ENCODE measurements at places on chromosomes 2 and 18.

- no peak for DNase-seq
Measured at GRCh38 chr2:144894612-144895599, 375.0 kb upstream of the ZEB2 start.

GRCh38 chr2:110860630-110861029, 128.3 kb downstream of the ACOXL start:
- DNase-seq, result no peak

GRCh38 chr18:47754311-47755101, 176.0 kb downstream of the SMAD2 start:
- DNase-seq, result peak; percentile 13

DNA sequence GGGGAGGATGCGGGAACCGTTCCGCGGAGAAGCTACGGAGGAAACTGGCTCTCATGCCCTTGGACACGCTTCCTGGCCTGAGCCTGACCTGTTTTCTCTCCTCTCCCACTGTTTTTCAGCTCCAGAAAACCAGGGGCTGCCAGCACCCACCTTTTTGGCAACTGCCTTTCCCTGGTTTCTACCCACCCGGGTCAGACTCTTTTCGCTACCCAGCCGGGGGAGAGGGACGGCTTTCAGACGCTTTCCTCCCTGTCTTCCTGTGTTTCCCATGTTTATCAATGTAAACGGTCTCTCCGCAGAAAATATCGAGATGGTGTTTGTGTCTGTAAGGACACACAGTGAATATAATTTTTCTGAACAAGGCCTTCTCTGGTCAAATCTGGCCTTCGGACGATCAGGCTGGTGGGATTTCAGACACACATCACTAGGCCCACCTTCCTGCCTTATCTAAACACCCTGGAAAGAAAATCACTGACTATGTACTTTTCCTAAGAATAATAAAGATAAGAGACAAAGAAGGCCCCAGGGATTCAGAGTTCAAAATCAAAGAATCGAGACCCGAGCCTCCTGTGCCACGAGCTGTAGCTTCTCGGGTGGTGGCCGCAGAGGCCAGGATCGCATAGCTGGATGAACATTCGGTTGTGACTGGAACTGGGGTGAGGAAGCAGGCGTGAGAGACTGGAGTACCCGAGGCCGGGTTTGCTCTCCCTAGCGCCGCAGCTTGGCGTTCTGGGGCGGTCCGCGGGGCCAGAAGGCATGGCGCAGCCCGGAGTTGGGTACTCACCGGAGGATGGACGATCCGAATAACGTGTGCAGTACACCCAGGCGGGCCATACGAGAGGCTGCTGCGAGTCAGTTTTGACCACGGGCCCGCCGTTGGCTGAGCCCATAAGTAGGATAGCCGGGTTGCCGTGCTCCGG, 1.7 kb downstream of the EN1 start:
- no peak for DNase-seq

- no peak for DNase-seq
Measured at GRCh38 chr2:33366473-33366872, 110.0 kb upstream of the RASGRP3 start.

- DNase-seq, result no peak
Measured at GRCh38 chr2:190318931-190319554, 583 bp downstream of the HIBCH start.

- DNase-seq, result no peak
Measured at GRCh38 chr2:213261715-213262114, 22.5 kb upstream of the SPAG16 start.

DNA sequence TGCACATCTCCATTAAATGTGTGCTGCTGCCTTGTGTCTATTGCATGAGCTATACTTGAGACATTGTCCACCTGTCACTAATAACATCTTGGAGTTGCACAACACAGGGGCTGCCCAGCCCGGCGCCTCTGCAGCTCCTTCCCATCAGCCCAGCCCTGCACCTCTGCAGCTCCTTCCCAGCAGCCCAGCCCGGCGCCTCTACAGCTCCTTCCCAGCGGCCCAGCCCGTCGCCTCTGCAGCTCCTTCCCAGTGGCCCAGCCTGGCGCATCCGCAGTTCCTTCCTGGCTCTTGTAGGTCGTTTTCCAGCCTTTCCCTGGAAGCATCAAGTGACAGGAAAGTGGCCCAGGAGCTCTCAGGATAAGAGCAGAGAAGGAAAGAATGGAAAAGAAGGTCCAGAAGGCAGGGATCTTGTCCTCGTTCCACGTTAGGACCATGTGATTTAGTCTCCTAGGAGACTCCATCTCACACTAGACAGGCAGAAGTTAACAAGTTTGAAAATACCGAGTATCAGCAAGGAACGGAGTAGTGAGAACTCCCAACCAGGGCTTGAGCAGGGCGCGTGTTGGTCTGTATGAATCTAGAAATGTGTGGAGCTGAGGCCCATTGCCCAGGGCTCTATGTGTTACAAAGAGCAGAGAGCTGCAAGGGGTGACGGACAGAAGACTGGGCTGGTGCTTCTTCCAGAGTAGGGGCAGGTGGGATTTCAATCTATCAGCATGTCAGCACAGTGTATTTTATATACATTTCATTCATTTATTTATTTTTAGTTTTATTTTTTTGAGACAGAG, 115.7 kb upstream of the TPO start:
- DNase-seq, result no peak

- DNase-seq, result no peak
Measured at GRCh38 chr2:105308382-105309146, 21.0 kb downstream of the TGFBRAP1 start.

DNA sequence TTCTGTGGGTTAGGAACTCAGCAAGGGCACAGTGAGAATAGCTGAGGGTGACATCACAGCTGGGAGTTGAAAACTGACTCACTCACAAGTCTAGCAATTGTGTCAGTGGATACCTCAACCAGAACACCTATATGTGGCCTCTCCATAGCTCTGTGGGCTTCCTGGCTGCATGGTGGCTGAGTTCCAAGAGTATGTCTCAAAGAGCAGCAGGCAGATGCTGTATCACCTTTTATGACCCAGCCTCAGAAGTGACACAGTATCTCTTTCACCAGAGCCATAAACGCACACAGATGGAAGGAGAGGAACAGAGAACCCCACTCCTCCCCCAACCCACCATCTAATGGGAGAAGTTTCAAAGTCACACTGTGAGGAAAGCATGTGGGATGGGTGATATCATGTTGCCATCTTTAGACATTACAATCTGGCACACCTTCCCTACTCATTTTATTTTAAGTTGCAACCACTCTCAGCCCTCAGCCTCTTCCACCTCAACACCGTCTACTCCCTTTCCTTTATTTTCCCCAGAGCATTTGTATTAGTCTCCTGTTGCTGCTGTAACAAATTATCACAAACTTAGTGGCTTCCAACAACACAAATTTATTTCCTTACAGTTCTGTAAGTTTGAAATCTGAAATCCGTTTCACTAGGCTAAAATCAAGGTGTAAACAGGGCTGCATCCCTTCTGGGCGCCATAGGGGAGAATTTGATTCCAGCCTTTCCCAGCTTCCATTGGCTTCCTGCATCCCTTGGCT, 134.6 kb upstream of the SPATS2L start:
- no peak for DNase-seq

DNA sequence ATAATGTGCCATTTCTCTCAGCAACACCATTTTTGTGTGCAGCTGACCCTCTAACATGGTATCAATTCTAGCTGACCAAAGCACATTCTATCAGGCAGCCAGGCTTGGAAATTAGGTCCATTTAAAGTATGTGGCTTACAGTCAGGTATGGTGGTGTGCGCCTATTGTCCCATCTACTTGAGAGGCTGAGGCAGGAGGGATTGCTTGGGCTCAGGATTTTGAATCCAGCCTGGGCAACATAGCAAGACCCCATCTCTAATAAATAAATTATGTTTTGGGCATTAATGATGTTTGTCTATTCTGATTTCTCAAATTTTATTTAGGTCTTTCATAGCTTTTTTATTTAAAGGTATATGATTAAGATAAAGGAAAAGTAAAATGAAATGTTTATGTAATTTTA, 63.3 kb downstream of the DNAJC10 start:
- no peak for DNase-seq

GRCh38 chr2:204362581-204362980, 182.7 kb upstream of the PARD3B start:
- no peak for DNase-seq

DNA sequence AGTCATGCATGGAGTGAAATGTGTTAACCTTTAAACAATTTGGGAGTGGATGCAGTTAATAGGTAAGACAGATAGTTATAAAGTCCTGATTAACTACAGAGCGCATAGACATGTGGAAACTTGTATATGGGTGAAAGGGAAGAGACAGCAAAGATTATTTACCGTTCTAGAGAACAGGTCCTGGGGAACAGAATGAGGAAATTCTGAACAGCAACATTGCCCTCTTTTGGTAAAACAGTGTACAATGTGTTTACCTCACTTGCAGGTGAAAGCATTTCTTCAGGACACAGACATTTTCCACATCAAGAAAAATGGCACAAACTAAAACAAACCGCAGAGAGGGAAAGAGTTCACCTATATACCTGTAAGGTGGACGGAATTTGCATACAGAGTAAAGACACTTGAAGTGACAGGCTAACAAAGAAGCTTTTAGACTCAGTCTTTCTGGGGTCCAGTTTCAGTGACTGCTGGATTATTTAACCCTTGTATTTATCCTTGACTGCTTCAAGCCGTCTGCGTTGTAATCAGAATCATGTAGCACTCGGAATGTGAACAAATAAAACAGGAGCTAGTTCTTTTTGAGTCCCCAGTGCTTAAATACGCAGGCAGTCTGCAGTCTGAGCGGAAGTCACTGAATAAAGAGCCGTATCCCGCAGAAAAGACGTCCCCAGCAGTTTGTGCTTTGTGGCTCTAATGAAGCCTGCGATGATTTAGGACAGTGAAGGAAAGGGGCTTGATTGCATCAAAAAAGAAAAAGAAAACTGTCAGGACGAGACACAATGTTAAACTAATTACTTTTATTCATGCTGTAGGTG, 364.8 kb upstream of the GALNT5 start:
- DNase-seq, result no peak

- DNase-seq, result no peak
Measured at GRCh38 chr2:30368258-30368657, 78.8 kb upstream of the LCLAT1 start.

DNA sequence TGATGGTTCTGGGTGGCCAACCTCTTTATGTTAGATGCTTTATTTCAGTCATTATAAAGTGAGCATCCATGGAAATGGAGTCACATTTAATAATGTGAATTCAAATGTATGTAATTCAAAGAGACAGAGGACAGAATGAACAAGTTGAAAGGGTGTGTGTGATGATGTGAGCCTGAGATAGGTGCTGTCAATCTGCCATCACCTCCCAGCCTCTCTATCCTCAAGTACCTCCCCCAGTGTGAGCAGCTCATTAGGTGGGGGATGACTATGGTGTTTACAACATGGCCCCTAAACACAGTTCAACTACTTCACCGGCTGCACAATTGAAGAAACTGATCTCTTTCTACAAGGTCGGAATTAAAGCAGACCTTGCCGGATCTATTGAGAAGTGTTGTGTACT, 74.7 kb upstream of the IGFBP5 start:
- DNase-seq, result no peak

GRCh38 chr2:118333664-118334063, 245.4 kb downstream of the INSIG2 start:
- no peak for DNase-seq

- no peak for DNase-seq
Measured at GRCh38 chr2:28341208-28341891, 51.3 kb upstream of the FOSL2 start.

GRCh38 chr2:174641168-174641567, 43.6 kb upstream of the WIPF1 start:
- DNase-seq, result no peak

DNA sequence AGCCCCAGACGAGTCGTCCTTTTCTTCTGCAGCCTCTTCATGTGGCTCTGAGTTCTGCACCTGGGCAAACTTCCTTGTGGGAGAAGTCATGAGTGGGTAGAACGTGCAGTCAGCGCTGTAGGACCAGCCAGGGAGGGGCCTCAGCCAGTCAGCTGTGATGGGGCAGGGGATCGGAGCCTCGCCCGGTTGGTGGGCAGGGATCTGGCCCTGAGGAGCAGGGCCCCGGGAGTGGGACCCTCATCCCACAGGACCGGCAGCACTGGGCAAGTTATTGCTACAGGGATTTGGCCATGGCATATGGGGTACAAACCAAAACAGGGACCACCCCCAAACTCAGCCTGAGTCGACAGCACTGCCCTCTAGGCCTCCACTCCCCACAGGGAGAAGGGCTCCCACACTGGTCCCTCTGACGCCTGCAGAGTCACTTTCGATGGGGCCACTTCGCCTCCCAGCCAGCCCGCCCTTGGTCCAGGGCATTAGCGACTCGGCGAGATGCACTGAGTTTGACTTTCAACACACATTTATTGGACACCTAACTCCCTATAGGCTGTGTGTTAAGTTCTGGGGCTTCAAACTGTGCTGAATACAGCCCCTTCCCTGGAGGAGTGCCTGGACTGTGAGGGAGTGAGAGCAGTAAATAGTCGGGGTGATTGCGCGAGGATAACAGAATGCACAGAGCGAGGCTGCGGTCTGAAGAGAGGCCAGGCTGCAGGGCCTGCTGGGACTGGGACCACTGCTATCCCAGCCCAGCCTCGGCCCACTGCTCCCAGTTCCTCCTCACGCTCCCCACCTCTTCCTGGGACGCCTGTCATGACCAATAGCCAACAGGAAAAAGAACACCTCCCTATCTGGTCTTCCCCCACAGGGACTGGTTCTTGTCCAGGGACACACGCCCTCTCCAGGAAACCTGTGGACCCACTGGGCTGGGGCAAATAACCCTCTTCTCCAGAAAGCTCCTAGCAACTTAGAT, 55.9 kb downstream of the SDC1 start:
- DNase-seq, result no peak

GRCh38 chr2:148027822-148028221, 6.9 kb downstream of the MBD5 start:
- DNase-seq, result no peak

DNA sequence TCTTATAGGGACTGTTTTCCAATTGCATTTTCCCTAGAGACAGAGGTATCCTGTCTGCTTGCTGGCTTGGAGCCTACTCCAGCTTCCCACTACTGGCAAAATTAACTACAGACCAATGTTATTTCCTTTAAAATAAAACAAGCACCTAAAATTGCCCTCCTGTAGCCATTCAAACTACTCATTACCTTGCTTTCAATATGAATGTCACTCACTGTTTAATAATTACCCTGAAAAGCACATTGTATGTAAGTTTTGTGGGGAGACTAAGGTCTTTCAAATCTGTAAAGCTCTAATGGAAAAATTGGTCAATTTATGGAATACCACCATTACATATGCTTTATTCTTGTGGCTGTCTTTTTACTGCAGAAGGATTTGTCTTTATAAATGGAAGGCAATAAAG, 87.3 kb downstream of the DOCK10 start:
- DNase-seq, result no peak

GRCh38 chr2:180829261-180829660, 151.1 kb upstream of the UBE2E3 start:
- no peak for DNase-seq
